ENCODE measurements at places on chromosomes 11 and 22. TPM values are rescaled to one million over a fixed set of nuclear protein-coding genes. Genes with fewer than 3 reads are reported as not detected.
A peak's percentile ranks its signal among the peaks of the same experiment; 100 is the strongest.

- DNase-seq: peak; percentile 6
- no peak overlapping the region for H3K27ac ChIP-seq
- no peaks in the 10 kb centered on the region for H3K27me3 ChIP-seq
- H3K4me3 ChIP-seq: no peak overlapping the region
- no peaks in the 10 kb centered on the region for H3K36me3 ChIP-seq
Observed at GRCh38 chr22:19876314-19876940, 21.8 kb upstream of the GNB1L start.

GRCh38 chr22:48180631-48181030, 1418.2 kb downstream of the TBC1D22A start:
- no peaks in the 10 kb centered on the region for H3K4me1 ChIP-seq
- H3K36me3 ChIP-seq: no peaks in the 10 kb centered on the region
- H3K27ac ChIP-seq: no peak overlapping the region
- H3K4me3 ChIP-seq: no peak overlapping the region

GRCh38 chr22:46484861-46485595, 52.4 kb downstream of the CELSR1 start:
- H3K27me3 ChIP-seq: peaks cover 3% of the 10 kb centered on the region
- H3K4me1 ChIP-seq: peaks cover 11% of the 10 kb centered on the region
- no peak for DNase-seq
- H3K27ac ChIP-seq: no peak overlapping the region
- no peak overlapping the region for H3K4me3 ChIP-seq

DNA sequence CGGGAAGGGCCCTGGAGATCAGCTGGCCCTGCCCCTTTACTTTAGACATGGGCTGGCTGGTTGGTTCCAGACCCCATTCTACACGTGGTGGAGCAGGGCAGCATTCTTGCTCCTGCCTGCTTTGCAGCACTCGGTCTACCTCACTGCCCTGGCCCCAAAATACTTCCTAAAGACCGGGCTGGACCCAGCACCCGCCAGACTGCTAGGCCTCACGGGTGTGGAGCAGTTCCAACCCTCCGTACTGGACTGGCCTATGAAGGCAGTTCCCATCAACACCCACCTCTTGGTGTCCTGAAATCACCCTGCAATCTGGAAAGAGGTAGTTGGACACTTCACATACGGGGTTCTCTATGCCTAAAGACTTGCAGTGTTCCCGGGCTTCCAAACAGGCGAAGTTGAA, 6.4 kb downstream of the MCAT start:
- DNase-seq: no peak
- peaks cover 7% of the 10 kb centered on the region for H3K4me1 ChIP-seq
- H3K27me3 ChIP-seq: no peaks in the 10 kb centered on the region

DNA sequence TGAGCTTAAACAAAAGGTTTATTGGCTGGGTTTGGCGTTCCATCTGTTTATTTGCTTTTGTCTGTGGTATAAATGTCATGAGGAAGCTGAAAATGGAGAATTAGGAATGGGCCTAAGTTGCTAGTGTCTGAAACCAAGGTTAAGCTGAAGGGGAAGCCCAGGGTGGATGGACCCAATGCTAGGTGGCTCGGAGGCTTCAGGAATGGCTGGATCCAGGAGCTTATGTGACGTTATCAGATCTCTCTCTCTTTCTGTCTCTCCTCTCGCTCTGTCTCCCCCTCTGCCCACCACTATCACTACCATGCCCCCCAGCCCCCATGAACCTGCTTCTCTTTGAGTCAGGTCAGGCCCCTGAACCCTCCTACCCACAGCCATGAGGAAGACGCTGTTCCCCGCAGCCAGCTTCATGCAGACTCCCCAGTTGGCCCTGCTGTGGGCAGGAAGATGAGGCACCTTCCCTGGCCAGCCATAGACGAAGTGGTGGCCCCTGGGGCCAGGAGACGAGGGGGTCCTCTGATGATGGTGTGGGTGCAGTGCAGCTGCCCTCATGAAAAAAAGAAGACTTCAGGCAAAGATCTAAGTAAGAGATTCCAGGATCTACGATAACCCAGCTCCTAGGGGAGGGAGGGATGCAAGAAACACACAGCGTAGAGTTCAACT, 101.5 kb downstream of the BRD1 start:
- DNase-seq: no peak
- H3K36me3 ChIP-seq: peaks cover 6% of the 10 kb centered on the region
- H3K4me3 ChIP-seq: peak overlapping the region; percentile 41
- H3K4me1 ChIP-seq: peaks cover 13% of the 10 kb centered on the region
- no peak overlapping the region for H3K27ac ChIP-seq
- peaks cover 50% of the 10 kb centered on the region for H3K27me3 ChIP-seq

DNA sequence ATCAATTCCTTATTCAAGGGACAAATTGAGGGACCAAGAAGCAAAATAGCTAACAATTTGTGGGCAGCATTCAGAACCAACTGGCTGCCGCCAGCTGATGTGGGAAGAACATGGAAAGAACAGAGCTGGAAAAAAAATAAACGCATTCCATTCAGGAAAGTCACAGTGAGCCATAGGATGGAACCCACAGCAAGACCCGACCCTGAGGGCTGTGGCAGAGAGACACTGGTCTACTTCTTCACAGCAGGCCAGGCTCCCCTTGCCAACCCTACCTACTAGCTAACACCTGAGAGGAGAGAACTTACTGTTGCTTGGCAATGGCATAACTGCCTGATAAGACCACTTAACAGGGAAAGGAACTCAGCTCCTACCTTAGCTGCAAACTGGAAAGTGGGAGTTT, 123.5 kb upstream of the APOA1 start:
- H3K4me3 ChIP-seq: peak overlapping the region; percentile 56
- no peak for DNase-seq
- peaks cover 35% of the 10 kb centered on the region for H3K4me1 ChIP-seq
- no peaks in the 10 kb centered on the region for H3K27me3 ChIP-seq
- H3K36me3 ChIP-seq: no peaks in the 10 kb centered on the region
- peak overlapping the region; percentile 65 for H3K27ac ChIP-seq

PDGFB gene
- 2.8 TPM for total RNA-seq

CNTF gene
- 4.3 TPM for total RNA-seq

FAT3 gene
- not detected for total RNA-seq

MEI1 gene
- total RNA-seq: 60.9 TPM

Data from T-helper 17 cell (primary cell).